Amygdala (tissue), 56 donors: ENCODE measurements at places on chromosomes 16 and 17.

DNA sequence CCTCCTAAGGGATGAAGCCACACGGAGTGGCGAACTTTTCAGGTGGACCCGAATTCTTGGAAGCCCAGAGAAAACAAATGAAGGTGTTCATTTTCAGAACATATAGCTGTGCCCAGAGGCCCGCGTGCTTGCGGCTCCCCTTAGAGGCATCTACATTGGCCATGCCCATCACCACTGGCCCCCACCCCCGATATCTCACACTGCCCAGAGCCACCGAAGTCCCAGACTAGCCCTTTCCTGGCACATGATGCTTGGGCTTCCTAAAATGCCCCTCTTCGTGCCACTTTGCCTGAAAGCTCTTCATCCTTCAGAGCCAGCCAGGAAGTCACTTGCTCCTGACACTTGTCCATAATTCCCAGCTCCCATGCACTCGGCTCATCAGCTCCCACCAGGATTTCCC, 2.1 kb upstream of the HEXIM1 start:
- no peak for DNase-seq

- no peak for DNase-seq
Observed at GRCh38 chr16:61818850-61819249, 217.4 kb downstream of the CDH8 start.

DNA sequence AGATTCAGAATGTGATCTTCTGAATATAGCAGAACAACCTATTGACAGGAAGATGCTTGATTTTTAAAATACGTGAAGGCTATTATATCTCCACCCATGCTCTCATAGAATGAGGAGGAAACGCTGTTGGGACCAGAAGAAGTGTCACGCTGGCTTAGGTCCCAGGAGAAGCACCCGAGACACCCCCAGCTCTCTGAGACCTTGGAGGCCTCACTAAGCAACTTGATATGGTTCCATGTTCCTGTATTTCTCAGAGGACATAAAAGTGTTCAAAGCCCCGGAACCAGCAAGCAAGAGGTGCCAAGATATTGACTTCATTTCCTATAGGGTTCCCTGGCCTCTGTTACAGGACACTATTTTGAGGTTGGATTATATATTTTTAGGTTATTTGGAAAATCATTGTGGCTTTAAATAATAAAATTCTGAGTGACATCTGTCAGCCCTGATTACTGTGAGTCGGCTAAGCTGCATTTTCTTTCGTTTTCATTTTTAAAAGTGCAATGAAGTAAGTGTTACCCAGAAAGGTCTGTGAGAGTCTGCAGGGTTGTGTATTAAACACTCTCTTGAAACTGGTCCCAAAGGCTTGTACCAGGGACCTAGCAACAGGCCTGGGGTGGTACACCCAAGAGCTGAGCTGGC, 400.0 kb downstream of the SOX9 start:
- no peak for DNase-seq

DNA sequence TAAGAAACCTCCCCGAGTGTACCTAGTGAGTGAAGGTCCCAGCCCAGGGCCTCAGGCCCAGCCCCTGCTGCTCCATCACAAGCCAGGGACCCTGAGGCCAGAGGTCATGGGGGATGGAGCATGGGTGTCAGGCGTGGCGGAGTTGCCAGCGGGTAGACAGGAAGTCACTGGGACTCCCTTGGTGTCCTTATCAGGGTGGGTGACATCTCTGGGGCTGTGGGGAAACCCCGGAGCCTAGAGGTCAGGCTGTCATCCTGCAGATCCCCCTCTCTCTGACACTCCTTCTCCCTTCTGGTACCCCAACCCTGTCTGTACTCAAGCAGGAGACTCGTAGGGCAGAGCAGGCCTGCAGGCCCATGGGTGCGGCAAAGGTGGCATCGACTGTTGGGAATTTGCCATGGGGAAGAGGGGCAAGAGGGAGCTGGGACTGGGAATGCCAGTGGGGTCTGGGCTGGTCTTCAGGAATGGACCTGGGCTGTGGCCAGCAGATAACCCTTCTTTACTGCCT, 10.8 kb upstream of the ADGRG1 start:
- DNase-seq, result no peak

DNA sequence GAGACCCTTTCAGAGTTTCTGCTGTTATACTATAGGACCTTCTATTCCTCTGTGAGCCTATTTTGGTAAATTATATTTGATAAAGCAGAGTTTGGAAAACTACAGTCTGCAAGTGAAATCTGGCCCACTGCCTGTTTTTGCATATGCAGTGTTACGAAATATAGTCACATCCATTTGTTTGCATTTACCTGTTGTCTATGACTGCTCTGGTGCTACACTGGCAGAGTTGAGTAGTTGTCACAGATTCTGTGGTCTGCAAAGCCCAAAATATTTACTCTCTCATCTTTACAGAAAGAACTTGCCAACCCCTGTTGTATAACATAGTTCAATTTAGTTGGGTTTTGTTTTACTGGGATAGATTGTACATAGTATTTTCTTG, 42.3 kb downstream of the TNRC6A start:
- no peak for DNase-seq

- DNase-seq, result no peak
Observed at GRCh38 chr16:80027007-80027965, 426.7 kb upstream of the MAF start.
